ENCODE measurements at places on chromosomes 2 and 18.
A peak's percentile ranks its signal among the peaks of the same experiment; 100 is the strongest.

DNA sequence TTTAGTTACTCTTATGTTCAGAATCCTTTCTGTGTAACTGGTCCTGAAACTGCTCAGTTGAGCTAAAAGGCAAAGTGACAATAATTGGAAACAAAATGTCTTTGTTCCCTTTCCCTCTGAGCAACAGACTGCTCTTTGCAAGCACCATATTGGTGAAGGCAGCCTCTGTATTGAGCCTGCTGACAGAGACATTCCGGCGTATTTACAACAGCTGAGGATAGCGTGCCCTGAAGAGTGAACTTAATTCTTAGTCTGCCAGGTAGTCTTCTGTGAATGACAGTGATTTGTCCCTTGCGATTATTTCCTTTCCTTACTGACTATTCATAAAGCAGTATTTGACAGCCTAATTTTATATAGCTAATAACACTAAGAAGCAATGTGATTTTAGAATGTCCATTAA, 239.1 kb downstream of the CPS1 start:
- DNase-seq: no peak

DNA sequence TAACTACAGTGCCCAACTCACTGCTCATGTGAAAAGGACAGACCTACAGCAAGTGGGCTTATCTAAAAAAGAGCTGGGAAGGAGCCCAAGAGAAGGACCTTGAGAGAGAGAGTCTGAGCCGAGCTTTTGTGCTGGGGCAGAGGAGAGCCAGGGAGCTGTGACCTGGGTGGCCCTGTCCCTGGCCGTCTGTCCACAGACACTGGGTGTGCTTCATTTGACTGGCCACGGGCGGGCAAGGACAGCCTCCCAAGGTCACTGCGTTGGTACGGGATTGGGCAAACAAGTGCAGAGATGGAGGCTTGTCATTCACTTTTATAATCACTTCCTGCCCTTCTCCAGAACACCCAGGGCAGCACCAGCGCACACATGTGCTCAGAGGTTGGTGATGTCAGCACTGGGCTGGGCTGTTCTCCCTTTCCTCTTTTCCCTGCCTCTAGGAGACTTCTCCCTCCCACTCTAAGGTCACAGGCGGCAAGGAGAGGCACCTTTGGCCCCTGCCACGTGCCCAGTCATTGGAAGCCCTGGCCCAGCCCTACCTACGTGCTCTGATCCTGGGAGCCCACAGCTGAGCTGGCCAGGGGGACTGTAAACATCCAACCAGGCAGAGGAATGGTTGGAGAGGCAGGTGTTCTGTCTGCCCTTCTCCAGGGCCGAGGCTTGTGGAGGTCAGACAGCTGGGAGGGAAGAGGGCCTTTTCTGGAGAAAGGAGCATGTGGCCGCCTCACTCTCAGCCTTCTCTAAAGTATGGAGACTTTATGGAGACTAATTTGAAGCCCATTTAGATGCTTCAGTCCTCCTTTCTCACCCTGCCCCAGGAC, 6.4 kb upstream of the PSD4 start:
- peak; percentile 30 for DNase-seq

DNA sequence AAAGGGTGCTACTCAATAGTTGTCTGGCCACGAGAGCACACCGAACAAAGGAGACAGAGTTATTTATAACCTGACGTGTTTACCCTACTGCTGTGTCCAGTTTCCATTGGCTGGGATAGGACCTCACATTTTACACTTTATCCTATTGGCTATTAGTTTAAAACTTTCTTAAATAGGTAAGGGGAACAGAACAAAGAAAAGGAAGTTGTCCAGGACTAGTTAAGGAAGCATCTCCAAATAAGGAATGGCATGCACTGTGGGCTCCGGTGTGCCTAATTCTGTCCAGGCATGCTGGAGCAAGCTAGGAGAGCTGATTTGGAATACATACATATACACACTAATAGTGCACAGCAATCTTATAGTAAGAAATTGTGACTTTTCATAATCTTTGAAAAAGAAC, 72.2 kb downstream of the CAB39 start:
- DNase-seq: no peak

GRCh38 chr18:36780748-36781147, 48.1 kb downstream of the TPGS2 start:
- DNase-seq: no peak

All from HT1080 (cell line).